ENCODE measurements at places on chromosomes 12 and 14.

GRCh38 chr14:56147986-56148901 lies 30.0 kb downstream of the PELI2 start:
- no peak for DNase-seq

DNA sequence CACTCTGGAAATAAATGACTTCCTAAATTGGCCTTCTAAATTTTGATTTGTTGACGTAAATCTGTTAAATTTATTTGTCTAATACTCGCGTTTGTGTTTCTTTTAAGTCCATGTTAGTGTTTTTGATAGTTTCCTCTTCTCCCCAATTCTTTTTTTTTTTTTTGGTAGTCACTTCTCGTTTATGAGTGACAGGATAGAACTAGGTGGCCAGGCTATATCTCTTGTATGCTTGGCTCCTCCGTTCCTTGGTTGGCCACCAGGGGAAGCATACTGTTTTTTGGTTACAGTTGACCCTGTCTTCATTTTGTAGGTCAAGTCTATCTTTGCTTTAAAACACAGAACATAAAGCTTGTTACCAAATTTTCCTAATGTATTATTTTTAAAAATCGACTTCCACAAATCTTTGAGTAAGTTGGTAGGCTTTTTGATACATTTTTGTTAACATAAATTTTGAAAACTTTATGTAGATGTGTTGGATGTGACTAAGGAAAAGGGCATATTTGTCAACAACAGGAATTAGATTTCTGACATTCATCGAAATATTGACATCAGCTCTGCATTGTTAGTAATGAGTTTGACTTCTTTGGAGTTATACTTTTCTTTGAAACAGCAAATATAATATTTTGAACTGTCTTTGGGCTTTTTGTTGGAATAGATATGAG lies 2.2 kb downstream of the RCOR1 start:
- peak; percentile 89 for DNase-seq

- no peak for DNase-seq
Measured at GRCh38 chr14:35766700-35767082, 42.4 kb downstream of the RALGAPA1 start.

- DNase-seq: no peak
Measured at GRCh38 chr12:56724701-56724971, 463 bp downstream of the NACA start.

- DNase-seq: no peak
Measured at GRCh38 chr12:22874151-22874550, 249.2 kb downstream of the ETNK1 start.

DNA sequence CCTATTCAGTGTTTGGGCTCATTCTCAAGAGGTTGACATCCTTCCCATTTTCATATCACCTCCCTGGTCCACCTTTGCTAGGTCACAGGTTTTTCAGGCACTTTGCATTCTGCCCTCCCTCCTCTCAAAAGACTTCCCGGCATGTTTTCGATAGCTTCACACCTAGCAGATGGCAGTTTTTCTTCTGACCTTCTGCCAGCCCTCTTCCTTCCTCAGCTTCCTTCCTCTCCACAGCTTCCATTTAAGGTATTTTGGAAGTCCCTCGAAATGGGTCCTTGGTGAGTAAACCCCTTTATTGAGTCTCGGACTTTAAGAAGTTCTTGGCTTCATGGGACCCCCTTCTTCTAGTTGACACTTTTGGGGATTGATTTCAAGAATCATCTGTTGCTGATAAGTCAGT lies 358.0 kb downstream of the RGS6 start:
- DNase-seq: no peak

DNA sequence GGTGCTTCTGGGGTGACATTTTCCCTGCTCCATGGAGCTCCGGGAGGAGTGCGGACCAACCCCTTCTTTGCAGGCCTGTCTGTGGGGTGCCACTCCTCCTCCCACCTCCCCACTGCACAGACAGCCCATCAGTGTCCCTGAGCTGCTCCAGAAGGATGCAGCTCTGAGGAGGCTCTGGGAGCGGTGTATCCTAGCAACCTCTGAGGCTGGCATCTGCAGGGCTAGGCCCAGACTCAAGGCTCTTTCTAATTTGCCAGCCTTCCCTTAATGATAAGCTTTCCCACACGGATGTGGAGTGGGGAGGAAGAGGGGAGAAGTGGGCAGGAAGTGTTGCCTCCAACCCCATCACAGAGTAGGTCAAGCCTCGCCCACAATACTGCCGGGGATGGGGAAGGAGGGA lies 59.7 kb downstream of the CALM1 start:
- no peak for DNase-seq

- no peak for DNase-seq
Measured at GRCh38 chr12:69509904-69510827, 40.0 kb downstream of the FRS2 start.

DNA sequence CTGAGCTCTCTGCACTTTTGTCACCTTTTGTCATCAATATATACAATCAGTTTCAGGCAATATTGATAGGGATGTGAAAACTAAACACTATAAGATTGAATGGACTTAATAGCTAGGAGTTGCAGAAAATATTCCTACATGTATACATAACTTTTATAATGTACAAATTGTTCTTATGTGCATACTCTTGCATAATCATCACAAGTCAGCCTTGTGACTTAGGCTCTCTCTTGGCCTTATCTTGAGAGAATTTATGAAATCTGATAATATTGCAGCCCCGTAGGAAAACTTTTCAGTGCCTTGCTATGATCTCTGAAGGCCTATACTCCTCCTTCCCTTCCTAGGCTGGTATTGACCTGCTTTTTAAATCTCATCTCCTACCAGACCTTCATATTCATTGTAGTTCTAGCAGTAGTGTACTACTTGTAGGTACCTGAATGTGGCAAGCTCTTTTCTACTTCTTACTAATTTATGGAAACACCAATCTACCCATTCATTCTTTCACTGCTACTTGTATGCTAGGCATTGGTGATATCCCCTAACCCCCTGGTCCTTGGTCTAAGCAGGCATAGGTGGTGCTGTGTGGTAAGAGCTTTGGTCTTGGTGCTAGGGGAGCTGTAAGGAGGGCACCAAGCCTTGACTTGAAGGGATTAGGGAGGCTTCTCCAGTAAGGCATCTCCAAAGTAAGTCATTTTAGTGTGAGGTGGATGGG lies 100.0 kb downstream of the PRKCH start:
- DNase-seq: no peak

- DNase-seq: peak; percentile 83
Measured at GRCh38 chr12:124273630-124274029, 21.3 kb upstream of the RFLNA start.

- DNase-seq: peak; percentile 98
Measured at GRCh38 chr14:102279688-102280348, 25.1 kb downstream of the MOK start.

DNA sequence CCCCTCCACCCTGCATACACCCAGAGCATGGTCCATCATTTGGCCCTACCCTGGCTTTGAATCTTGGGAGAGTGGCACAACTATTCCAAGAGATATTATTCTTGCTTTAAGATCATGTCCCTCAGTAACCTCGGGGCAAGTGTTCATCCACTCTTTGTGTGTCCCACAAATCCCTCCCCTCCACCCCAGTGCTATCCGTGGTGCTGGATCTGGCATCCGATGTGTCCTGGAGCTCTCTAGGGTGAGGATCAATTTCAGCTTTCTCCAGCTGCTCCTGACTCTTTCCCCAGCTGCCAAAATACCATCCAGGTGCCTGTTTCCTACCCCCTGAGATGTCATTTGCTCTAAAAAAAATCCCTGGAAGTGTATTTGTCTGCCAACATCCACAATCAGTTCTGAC lies 64.8 kb upstream of the CMKLR1 start:
- no peak for DNase-seq

- peak; percentile 72 for DNase-seq
Measured at GRCh38 chr14:104680056-104680805, 9.2 kb upstream of the INF2 start.

DNA sequence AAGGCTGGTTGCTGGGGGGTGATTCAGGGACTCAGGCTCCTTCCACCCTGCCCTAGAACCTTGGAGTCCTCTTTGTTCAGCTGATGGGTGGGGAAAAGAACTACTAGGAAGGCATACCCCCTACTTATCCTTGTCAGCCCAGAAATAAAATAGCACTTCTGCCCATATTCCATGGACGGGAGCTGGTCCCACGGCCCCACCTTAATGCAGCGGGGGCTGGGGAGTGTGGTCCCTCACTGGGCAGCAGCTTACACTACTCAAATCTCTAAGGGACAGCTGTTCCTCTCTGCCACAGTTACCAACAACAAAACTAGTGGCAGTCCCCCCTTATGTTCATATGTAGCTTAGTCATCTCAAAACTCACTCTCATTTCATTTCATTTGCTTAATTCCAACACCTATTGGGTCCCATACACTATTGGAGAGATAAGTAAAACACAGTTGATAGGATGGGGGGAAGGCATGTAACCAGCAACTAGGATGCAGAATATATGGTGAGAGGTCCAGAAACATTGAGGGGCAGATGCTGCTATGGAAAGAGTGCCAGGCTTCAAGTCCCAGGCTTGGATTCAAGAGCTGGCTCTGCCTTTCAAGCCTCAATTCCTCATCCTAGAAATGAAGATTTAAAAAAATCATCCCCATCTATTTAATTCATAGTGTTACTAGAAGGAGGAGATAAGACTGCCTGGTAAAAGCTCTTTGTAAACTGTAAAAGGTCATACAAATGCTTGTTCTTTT lies 83.7 kb upstream of the RIC8B start:
- no peak for DNase-seq

DNA sequence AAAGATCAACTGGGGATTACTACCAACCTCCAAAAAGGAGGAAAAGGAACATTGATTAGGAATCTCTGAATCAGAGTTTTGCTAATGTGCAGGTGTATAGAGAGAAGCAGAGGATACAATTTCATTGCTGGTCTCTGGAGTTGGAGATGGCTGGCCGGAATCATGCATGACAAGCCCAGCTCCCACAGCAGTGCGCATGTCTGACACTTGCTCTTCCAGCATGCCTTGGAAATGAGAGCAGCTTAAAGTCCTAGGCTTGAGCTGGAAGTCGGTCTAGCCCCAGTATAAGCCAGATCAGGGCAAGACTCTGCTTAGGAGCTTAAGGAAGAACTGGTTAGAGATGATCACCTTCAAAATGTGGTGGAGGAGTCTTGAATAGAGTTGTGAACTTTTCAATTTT lies 742.8 kb downstream of the DIO2 start:
- no peak for DNase-seq

- DNase-seq: no peak
Measured at GRCh38 chr12:20800160-20800559, 10.3 kb upstream of the SLCO1B3 start.

DNA sequence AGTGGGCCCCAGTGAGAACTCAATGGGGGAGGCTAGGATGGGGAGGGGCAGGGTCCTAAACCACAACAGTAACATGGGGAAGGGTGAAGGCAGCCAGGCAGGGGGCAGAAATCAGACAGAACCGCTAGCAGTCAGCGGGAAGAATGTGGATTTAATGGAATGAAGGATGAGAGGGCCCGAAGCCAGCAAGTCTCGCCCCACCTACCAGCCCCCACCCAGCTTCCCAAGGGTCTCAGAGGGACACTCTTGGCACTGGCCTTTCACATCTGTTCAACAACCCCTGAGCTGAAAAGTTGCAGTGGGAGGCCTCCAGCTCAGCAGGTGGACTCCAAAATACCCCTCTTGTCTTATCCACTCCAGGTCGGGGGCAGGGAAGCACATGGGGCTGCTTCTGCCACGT lies 6.5 kb upstream of the SLC6A12 start:
- DNase-seq: no peak

DNA sequence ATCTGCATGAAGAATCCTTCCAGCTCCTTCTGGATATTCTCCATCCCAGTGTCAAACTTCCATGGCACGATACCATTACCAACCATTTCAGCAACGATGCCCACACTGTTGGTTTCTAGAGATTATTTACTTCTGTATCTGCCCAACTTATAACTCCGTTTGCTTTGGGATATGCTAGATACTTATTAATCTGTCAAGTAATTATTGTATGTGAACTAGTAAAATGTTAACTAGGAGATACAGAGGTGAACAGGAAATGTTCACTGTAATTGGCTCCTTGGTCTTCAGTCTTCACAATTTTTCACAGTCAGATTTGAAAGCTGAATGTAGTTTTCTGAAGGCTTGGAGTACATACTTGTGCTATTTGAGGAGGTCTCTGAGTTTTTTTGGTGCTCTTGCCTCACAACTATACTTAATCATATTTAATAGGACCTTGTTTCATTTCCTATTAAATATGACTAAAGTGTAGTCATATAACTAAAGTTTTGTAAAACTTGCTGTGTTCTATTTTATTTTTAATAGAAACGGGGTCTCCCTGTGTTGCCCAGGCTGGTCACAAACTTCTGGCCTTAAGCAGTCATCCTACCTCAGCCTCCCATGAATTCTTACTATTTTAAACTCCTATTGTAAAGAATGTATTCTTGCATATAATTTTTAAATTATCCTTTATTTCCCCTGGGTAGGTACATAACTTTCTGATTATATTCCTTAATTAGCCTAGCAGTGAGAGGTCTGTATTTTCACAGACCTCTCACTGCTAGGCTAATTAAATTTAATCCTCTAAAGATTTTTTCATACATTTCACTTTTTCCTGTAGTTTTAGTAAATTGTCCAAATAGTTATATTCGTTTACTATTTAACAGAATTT lies 79.7 kb downstream of the FGD4 start:
- DNase-seq: no peak

DNA sequence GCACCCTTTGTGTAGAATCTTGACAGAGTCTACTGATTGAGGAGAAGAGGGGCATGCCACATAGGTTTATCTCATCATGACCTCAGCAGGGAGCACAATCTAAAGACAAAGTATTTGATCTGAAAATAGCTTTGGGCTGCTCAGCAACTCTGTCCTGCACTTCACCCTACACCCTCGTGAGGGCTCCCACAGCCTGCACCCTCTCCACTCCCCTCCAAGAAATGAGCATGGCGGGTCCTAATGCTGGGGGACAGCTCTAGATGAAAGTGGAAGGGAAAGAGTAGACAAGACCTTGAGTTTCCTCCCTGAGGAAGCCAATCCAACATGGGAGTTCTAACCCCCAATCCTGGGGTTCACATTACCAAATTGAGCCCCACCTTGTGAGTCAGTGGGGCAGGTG lies 10.7 kb upstream of the KRT5 start:
- DNase-seq: no peak

- no peak for DNase-seq
Measured at GRCh38 chr12:18415227-18415626, 153.9 kb downstream of the PIK3C2G start.

DNA sequence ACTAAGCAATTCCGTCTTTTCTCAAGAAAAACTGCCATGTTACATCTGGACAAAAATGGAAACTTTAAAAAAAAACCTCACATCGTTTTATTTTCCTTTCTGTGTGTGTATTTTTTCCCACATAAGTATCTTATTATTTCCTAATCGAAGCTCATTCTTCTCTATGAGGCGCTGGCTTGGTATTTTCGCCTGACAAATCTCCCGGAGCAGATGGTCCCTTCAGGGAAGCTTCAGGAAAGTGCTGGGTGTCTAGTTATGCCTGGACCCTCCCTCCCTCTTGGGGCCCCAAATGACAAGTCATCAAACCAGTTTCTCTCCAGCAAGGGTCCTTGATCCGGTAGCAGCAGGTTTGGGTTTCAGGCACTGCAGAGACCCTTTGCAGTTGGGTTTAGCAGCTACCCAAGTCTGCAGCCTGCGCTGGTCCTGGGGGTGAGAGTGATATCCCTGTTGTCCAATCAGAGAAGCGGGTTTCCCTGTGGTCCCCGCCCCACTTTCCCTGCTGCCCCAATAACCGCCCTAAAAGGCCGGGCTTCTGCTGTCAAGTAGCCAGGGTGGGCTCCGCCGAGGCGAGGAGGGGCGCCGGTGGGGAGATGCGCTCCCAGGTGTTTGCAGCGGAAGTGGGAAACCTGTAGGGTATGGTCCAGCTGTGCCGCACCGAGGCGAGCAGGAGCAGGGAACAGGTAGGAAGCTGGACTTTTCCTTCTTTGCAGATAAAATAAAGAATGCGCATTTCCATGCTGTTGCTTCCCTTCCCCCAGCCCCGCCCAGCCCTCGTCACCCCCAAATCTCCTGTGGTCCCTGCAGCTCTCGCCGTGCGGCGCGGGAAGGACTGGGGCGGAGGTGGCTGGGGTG lies at the start of gene CNTN1:
CNTN1 (plus strand) TSS at position 527 of the 852 bp plus-strand sequence.
- DNase-seq: no peak
